ENCODE measurements at places on chromosomes 6 and 20.

- DNase-seq, result no peak
Measured at GRCh38 chr6:82270881-82271635, 23.5 kb upstream of the IBTK start.

- DNase-seq, result no peak
Measured at GRCh38 chr20:61883857-61884393, 181.8 kb downstream of the TAF4 start.

DNA sequence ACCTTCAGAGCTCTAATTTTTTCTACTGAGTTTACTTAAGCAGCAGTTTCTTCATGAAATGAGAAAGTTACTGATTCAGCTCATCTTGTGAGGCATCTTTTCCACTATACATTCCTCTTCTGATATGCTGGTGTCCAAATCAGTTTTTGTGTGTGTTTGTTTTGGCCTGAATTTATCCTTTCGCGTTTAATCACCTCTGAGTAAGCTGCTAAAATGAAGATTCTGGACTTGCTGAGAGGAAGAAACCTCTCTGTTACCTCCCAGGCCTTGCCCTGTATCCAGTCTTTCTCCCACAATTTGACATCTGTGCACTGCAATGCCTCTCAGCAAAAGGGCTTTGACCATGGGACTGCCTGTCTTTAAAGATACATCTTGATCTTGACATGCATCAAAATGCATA is 536.2 kb upstream of the NRSN1 start:
- DNase-seq, result no peak

DNA sequence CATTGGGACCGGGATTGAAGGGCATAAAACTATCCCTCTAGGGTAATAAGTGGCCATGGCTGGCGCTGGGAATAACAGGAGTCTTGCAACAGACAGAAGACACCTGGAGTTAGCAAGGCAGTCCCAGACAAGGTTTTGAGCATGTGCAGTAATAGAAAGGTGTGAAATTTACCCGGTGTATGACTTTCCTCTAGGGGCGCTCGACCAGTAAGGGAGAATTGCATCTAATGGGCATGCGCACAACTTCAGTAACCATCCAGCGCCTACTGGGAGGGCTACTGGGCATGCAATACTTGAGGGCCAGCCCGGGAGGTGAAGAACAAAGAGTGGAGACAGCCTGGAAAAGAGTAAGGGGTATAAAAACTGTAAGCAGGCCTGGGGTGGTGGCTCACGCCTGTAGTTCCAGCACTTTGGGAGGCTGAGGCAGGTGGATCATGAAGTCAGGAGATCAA is 32.7 kb downstream of the SERPINB6 start:
- no peak for DNase-seq

DNA sequence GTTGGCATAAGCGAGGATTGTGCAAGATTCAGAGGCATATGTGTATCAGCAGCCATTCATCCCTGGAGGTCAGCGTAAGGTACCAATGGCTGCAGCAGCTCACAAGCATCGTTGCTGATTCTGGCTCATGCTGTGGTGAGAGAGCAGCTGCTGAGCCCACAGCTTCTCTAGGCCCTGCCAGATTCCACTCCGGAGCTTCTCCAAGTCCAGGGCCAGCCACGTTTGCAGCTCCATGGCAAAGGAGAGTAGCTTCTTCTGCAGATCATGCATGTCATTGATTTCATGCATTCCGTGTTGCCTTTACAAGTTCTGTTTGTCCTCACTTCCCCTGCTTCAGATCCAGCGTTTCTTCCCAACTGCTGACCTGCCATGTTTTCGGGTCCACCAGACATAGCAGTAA is 474.8 kb upstream of the ID4 start:
- no peak for DNase-seq

GRCh38 chr6:161608771-161609170 is 334.9 kb upstream of the AGPAT4 start:
- DNase-seq, result no peak

- peak; percentile 16 for DNase-seq
Measured at GRCh38 chr6:146028252-146028795, 538 bp upstream of the GRM1 start.

- DNase-seq, result no peak
Measured at GRCh38 chr20:17171746-17172280, 55.0 kb upstream of the PCSK2 start.

DNA sequence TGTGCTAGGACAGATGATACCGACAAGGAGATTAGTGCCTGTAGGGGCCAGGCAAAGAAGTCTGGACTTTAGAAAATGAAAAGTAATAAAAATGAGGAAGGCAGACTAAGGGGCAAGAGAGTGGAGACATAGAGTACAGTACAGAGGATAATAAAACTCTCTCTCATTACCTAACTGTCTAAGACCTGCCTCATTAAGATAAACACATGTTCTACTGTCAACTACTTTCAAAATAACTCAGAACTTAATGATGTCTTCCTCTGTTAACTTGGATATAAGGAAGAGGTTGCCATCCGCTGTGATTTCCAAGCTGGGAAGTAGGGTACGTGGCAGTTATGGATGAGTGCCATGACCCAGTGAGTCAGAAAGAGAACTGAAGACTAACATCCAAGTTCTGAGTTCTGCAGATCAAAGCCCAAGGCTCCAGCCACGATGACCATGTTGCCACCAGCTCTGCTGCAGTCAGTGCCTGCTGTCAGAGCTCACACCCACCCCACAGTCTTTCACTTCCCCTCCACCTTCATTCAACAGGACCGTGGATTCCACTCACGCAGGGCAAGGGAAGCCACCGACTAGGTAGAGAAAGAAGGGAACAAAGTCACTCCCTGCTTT is 81.8 kb downstream of the KIF16B start:
- no peak for DNase-seq

- DNase-seq, result no peak
Measured at GRCh38 chr20:63435552-63435951, 36.9 kb downstream of the KCNQ2 start.

GRCh38 chr20:15005300-15005986 is 668.0 kb upstream of the FLRT3 start:
- no peak for DNase-seq
